ENCODE measurements at places on chromosomes 3 and 15.

- DNase-seq, result no peak
Observed at GRCh38 chr3:48502728-48503168, 1.2 kb downstream of the SHISA5 start.

- DNase-seq, result no peak
Observed at GRCh38 chr3:135792858-135793475, 172.6 kb upstream of the PPP2R3A start.

DNA sequence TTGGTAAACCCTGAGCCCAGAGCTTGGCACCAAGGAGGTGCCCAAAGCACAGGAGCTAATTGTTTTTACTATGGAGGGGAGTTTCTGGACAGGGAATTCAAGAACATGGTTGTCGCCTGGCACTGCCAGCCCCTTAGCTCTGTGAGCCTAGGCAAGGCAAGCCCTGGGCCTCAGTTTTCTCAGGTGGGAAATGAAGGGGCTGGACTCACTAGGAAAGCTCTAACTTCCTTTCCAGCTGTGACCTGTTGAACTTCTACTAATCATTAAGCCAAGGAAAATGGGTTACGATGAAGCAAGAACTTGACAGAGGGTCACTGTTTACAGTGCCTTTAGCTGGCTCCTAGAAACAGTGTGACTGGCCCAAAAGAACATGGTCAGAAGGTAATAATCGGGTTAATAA, 277.2 kb downstream of the SHQ1 start:
- no peak for DNase-seq

DNA sequence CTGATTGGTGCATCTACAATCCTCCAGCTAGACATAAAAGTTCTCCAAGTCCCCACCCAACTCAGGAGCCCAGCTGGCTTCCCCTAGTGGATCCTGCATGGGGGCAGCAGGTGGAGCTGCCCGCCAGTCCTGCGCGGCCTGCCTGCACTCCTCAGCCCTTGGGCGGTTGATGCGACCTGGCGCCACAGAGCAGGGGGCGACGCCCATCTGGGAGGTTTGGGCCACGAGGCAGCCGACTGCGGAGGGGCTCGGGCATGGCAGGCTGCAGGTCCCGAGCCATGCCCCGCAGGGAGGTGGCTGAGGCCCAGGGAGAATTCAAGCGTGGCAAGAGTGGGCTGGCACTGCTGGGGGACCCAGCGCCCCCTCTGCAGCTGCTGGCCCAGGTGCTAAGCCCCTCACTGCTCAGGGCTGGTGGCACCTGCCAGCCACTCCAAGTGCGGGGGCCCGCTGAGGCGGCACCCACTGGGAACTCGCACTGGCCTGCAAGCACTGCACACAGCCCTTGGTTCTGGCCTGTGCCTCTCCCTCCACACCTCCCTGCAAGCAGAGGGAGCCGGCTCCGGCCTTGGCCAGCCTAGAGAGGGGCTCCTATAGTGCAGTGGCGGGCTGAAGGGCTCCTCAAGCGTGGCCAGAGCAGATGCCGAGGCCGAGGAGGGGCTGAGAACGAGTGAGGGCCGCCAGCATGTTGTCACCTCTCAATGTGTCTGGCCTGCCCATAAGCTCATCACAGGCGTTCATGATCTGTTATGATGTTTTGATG, 30.1 kb downstream of the COL6A6 start:
- DNase-seq, result no peak

GRCh38 chr15:90425726-90426346, 37.8 kb downstream of the IQGAP1 start:
- DNase-seq, result no peak

DNA sequence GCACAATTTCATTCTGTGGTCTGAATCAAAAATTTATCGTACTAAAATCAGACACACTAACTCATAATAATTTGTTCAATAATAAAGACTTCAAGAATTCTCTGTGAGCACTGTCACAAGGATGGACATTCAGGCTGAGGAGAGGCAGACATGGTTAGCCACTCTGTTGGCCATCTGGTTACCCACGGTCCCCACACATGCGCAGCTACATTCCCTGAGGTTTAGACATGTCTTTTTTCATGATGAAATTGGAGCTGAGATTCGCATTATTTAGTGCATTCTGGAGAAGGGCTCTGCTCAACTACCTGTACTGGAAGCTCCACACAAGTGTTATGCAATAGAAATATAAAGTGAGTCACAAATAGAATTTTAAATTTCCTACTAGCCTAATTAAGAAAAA, 156.9 kb downstream of the SUCNR1 start:
- DNase-seq, result no peak

GRCh38 chr3:117355566-117355965, 646.0 kb downstream of the TUSC7 start:
- DNase-seq, result no peak

DNA sequence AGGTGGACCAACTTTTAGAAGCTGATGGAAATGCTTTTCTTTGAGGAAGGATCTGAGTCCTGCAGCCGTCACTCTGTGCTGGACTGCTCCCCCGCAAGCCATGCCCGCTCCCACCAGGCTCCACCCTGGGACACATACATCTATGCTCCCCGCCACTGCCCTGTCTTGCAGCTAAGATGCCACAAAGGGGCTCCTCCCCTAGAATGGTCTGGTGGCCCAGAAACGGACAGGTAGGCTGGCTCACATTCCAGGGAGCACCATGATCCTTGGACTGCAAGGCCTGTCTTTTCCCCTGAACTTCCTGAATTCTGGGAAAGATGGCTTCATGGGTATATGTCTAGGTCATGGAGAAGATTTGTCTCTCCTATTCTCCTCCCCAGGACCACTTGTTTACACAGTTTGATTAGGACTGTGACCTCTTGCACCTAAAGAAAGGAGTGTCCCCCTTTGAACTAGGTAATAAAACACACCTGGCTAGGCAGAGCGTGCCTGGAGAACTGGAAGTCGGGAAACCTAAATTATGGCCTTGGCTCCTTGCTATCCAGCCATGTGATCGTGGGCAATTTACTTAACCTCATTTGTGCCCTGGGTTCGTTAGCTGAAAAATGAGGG, 220.9 kb upstream of the BHLHE40 start:
- no peak for DNase-seq

DNA sequence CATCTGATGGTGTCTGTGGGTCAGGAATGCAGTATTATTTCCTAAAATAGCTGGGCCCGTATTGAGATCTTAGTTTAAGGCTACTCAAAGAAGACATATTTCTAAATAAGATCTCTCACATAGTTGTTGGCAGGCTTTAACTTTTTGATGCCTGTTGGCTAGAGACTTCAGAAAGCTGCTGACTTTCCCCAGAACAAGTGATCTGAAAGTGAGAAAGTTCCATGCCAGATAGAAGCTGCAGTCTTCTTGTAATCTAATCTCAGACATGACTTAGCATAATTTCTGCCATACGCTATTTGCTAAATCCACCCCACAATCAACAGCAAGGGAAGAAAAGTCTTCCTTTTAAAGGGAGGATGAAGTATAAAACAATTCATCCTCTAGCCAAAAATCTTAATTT, 867.1 kb downstream of the IGSF11 start:
- no peak for DNase-seq

GRCh38 chr3:27714692-27715453, 7.2 kb downstream of the EOMES start:
- DNase-seq, result no peak

- peak; percentile 56 for DNase-seq
Observed at GRCh38 chr15:89361451-89362202, 27.0 kb upstream of the POLG start.

GRCh38 chr3:40120806-40121205, 188.7 kb upstream of the EIF1B start:
- DNase-seq, result no peak

GRCh38 chr3:141184430-141184829, 47.2 kb upstream of the PXYLP1 start:
- no peak for DNase-seq

GRCh38 chr3:184011230-184011876, 6.3 kb downstream of the ABCC5 start:
- no peak for DNase-seq

DNA sequence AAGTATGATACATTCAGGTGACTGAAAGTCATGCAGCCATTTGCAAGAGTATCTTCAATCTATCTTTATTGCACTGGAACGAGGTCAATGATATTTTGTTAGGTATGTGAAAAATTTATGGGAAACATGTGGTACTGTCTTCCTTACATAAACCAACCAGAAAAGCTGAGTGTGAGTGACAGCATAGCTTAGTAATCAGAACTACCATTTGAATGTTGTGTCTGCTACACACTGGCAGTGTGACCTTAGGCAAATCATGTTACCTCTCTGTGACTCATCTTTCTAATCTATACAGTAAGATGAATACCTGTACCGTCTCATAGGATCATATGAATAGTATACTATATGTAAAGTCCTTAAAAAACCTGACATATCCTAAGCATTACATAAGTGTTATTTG, 337.9 kb upstream of the IL12A start:
- DNase-seq, result no peak

DNA sequence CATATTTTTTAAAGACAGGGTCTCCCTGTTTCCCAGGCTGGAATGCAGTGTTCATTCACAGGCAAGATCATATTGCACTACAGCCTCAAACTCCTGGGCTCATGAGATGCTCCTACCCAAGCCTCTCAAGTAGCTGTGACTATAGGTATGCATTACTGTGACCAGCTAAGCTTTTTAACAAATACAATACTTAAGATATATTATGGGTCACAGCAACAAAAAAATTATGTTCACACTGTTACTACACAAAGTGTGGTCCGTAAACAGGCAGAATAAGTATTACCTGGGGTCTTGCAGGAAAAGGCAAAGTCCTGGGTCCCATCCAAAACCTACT, 152.5 kb downstream of the VPS13C start:
- no peak for DNase-seq

DNA sequence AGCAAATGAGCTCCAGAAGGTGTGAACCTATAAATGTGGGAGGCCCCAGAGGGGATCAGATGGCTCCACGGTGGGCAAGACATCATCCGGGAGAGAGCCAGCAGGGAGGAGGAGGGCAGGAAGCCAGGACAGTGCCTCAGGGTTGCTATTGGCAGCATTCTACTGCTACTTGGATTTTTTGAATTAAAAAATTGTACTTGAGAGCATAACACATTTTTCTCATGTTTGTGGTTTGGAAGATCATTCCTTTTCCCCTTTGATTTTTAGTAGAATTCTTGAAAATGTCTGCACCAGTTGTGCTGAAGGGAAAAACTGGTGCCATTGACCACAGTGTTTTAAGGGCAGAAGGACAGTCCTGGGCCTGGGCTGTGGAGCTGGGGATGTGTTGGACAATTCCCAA, 59.2 kb downstream of the LYZL4 start:
- no peak for DNase-seq

- DNase-seq, result no peak
Observed at GRCh38 chr3:6526861-6527260, 334.1 kb upstream of the GRM7 start.

DNA sequence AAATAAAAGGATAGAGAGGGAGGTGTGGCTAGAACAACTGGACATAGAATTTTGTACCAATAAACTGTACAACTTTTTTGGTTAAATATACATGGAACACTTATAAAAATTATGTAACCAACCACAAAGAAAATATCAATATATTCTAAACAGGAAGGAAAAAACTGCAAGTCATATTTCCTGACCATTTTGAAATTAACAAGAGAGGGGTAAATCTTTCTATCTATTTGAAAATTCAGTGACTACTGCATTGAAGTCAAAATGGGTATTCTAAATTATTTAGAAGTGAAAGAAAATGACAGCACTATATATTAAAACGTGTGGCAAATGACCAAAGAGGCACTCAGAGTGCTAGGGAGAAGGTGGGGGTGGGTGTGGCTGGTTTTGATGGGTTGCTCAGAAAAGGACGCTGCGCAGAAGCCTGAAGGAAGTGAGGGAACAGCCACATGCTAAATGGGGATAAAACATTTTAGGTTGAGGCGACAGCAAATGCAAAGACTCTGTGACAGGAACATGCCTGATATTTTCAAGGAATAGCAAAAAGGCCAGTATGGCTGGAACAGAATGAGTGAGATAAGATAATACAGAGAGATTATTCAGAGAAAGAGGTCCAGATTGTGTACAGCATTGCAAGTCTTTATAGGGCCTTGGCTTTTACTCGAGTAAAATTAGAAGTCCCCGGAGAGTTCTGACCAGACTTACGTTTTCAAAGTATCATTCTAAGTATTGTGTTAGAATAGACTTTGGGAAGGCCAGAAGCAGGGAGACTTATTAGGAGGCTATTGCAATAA, 41.1 kb downstream of the ERICH6 start:
- no peak for DNase-seq

DNA sequence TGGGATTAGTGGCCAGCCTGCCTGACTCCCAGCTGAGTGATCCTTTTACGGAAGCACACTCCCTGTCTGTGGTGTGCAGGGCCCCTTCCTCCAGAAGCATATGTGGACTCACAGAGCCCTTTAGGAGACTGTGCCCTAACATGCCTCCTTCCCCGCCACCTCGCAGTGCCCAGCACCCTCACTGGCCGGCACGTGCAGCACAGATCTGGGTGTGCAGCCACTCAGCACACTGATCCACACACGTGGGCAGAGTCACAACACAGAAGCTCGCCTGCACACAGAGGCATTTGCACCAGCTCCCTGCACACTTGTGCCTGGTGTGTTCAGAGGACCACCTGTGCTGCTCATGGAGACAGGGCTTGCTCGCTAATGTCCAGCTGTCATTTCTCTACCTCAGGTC, 23.6 kb upstream of the CSPG4 start:
- DNase-seq, result no peak
